ENCODE measurements at places on chromosomes 5 and 9.

GRCh38 chr5:93677359-93677891 is 64.0 kb downstream of the POU5F2 start:
- no peak for DNase-seq

DNA sequence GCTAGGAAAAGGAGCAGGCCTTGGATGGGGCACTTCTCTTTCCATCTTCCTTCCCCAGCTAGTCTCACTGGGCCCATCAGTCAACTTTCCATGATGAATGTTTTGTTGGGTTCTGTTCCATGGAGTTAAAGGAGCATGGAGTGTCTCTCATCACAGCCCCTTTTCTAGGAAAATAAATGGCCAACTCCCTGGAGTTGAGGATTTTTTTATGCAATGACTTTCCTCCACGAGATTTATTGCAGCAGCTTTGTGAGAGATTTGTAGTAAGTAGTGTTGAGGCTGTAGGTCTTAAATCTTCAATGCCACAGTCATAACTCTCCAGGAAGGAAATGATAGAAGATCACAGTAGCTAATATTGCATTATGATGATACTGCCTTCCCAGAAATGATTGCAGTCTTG is 45.6 kb upstream of the SLC44A1 start:
- no peak for DNase-seq

DNA sequence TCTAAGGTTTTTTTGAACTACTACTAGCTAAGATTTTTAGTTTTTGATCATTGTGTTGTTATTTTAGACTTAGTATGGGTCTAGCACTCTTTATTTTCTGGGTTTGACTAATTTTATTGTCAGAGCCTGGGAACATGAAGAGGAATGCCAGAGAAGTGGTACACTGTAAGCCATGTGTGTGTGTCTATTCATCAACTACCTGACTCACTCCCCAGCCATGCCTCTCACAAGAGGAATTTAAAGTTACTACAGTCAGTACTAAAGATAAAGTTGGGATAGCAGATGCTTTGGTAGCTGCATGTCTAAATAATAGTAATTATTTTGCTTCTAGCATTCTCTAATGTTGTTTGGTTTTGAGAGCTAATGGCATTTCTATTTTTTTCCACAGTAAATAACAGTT is 264.8 kb downstream of the CSNK1G3 start:
- no peak for DNase-seq

DNA sequence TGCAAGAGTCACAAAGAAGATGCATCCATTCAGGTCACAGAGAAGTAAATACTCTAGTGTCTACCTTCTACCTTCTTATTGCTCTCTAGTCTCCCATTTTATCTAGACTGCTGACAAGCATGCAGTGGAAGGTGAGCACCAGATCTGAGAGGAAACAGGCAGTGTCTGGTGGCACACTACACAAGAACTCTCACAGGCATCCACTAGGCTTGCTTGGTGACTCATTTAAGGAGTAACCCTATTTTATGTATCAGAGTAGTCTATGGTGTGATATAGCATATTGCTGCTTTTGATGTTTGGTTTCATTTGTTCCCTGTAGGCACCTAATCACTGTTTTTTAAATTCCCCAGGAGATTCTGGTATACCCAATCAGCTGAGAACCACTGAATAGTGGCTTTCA is 1.6 kb upstream of the THBS4 start:
- no peak for DNase-seq

DNA sequence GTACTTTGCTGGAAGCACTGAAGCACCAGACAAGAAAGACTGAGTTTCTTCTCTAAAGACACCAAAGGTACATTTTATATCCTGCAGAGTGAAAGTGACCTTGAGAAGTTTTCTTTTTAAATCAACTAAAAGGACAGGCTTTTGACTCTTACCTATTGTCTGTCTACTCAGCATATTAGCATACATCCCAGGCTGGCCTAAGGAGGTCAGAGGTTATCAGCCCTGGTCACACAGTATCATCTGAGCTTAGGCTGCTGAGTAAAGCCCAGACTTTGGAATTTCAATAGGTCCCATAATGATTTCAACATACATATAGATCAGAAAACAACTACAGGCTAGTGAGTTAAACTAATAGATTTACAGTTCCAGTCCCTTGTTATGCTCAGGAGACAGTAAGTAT is 10.1 kb upstream of the CDH9 start:
- no peak for DNase-seq

GRCh38 chr5:179375236-179375685 is 30.0 kb upstream of the ADAMTS2 start:
- no peak for DNase-seq

DNA sequence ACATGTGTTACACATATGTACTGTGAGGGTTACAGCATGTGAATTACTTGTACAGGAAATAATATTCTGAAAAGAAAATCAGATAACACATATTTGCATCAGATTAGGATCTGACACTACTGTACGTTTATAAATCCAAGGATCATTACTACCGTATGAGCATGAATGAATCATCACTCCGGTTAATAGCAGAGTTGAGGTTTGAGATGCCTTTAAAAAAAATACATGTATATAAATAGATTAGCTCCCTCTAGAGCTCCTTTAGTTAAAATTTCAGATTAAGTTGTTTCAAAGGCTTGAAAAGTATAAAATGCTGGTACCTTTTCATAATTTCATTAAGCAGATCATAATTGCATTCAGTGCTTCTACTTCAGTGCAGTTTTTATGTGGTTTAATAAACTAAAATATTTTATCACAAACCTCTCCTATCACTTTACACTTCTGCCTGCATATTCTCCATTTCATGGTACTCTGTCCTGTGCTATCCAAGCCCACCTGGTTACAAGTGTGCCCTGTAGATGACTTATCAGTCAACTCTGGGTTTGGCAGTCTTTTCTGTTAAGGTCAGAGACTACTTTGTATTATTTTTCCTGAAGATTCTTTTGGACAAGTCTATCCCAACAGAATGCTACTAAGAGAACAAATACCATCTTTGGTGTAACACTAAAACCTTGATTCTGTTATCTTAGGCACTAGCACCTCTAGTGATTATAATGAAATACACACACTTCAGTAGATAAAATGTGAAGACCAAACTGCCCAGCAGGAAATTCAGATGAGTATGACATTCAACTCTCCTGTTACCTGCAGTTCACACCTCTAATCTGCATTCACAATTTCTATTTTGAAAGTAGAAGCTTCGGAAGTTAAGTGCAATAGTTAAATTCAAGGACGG is 48.0 kb upstream of the POU5F2 start:
- DNase-seq = no peak

- no peak for DNase-seq
Observed at GRCh38 chr5:139120521-139120920, 77.6 kb downstream of the SIL1 start.

GRCh38 chr9:8706531-8706930 is 907.0 kb upstream of the DMAC1 start:
- no peak for DNase-seq

DNA sequence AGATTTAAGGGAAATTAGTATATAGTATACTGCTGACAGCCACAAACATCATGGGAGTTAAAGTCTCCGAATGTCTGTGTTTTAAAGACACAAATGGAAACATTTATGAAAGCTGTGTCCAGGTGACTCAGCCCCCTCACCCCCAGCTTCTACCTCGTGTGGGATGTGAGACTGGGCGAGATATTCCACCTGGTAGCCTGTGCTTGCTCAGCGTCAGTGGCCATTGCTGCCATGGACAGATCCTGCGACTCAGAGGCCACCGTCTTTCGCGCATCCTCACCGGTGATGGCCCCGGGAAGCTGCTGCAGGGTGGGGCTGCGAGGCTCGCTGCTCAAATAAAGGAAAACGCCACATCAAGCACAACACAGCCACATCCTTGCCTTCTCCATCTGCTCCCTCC is 31.2 kb upstream of the EXOC3 start:
- DNase-seq = no peak

DNA sequence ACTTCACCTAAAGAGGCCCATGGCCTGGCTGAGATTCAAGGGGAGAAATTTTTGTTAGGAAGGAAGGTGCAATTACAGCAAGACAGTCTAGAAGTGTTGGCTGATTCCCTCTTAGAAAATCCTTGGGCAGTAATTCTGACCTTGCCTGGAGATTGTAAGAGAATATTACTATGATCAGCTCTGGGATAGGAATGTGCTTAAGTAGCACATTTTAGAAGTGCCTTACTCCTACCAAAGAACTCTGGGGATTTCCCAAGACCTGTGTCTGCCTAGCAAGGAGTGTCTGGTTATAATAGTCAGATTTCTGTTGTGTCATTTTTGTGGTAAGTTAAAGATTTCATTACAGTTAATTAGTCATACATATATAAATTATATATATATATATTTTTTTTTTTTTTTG is 52.3 kb downstream of the NLN start:
- DNase-seq = no peak

- DNase-seq = no peak
Observed at GRCh38 chr5:113663879-113664541, 150.5 kb downstream of the YTHDC2 start.

GRCh38 chr9:137046088-137046787 is at the start of gene NPDC1:
NPDC1 (minus strand) TSS chr9:137046177; CDS start chr9:137045989, 188 bp downstream.
- no peak for DNase-seq

- DNase-seq = no peak
Observed at GRCh38 chr5:31630931-31631330, 8.0 kb upstream of the PDZD2 start.

- DNase-seq = no peak
Observed at GRCh38 chr5:82666312-82666711, 388.2 kb upstream of the RPS23 start.

DNA sequence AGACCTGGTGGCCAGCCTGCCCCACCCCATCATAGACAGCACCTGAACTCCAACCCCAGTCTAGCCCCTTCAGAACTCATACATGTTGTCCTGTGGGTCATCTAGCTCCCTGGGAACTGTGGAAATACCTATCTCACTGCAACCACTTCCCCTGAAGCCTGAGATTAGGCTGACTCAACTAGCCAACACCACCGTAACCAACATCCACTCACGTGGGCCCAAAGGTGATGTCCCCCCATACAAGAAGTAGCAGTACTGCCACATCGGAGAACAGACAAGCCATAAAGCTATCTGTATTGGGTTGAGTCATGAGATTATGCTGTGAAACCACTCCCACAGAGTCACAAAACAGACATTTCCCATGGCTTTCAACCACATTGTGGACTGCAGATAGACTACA is 46.6 kb downstream of the OSMR start:
- DNase-seq = no peak

GRCh38 chr5:172757394-172758010 is 13.5 kb downstream of the DUSP1 start:
- no peak for DNase-seq

GRCh38 chr9:2473681-2474080 is 147.9 kb upstream of the VLDLR start:
- no peak for DNase-seq

DNA sequence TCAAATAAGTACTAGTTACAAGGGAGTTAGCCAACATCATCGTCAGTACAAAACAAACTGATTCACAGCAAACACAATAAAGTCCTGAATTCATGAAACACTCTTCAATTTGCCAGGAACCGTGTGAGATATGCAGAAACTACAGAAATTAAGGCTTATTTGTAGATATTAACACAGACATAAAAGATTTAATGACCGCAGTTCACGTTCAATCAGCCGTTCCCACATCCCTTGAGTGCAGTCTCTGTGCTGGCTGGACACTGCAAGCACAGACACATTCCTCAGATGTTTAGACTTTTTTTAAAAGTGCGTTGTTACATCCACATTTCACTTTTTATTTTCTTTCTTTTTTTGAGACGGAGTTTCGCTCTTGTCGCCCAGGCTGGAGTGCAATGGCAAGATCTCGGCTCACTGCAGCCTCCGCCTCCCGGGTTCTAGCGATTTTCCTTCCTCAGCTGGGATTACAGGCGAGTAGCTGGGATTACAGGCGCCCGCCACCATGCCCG is 566 bp upstream of the CEP78 start:
- DNase-seq = no peak

- DNase-seq = no peak
Observed at GRCh38 chr5:173481821-173482220, 134.6 kb downstream of the BOD1 start.

All from cortex of kidney (tissue), 1 donor.